ENCODE measurements at places on chromosomes 16 and 17.

DNA sequence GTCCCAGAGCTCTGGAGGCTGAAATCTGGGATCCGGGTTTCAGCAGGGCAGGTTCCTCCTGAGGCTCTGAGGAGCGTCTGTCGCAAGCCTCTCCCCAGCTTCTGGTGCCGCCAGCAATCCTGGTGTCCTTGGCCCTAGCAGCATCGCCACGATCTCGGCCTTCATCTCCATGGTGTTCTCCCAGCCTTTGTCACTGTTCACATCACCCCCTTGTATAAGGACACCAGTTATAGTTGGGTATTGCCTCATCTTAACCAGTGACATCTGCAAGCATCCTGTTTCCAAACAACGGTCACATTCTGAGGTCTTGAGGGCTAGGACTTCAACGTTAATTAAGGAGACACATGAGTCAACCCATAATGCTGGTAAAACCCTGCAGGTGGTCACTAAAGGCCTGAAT, 2.8 kb upstream of the PPP1R27 start:
- peak; percentile 90 for DNase-seq

- peak; percentile 51 for DNase-seq
Measured at GRCh38 chr16:67966549-67967182, 1.8 kb downstream of the SLC12A4 start.

- peak; percentile 70 for DNase-seq
Measured at GRCh38 chr16:24539850-24540601, 660 bp downstream of the RBBP6 start.

GRCh38 chr16:30910427-30911029, 12.8 kb upstream of the FBXL19 start:
- DNase-seq, result no peak

DNA sequence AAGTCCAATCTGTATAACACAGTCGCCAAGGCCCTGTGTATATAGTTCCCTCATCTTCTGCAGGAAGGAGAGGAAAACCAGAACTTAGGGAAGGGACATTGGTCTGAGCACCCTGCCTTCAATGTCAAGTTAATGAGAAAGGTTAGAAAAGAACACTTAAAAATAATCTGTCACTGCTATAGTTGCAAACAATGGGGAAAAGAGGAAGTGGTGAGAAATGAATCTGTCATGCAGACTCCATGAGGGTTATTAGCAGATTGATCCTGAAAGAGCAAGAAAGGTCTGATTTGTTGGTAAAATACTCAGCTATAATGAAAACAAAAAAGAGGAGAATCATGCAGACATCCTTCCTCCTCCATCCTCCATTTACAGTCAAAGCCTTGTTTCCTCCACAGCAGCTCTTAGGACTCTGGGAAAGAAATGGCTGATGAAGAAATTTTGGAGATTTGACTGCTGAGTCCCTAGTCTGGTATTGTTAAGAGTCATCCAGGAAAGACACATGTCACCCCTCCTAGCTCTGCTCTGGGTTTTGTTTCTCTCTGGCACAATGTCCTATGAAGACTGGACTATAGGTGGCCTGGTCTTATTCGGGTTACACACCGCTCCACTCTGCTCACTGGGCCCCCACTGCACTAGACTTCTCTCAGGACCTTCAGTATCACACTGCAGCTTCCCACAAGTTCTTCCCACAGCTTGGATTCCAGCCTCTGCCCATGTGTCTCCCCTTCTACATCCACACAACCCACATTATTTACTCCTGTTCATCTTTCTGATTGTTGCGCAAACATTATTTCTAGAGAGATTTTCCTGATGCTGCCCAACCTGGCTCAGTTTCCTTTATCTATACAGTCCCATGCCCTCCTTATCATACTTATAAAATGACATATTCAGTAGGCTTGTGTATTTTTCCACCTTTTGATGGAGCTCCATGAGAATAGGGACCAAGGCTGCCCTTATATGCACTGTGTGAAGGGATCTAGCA, 56.5 kb upstream of the XYLT1 start:
- DNase-seq, result peak; percentile 48

DNA sequence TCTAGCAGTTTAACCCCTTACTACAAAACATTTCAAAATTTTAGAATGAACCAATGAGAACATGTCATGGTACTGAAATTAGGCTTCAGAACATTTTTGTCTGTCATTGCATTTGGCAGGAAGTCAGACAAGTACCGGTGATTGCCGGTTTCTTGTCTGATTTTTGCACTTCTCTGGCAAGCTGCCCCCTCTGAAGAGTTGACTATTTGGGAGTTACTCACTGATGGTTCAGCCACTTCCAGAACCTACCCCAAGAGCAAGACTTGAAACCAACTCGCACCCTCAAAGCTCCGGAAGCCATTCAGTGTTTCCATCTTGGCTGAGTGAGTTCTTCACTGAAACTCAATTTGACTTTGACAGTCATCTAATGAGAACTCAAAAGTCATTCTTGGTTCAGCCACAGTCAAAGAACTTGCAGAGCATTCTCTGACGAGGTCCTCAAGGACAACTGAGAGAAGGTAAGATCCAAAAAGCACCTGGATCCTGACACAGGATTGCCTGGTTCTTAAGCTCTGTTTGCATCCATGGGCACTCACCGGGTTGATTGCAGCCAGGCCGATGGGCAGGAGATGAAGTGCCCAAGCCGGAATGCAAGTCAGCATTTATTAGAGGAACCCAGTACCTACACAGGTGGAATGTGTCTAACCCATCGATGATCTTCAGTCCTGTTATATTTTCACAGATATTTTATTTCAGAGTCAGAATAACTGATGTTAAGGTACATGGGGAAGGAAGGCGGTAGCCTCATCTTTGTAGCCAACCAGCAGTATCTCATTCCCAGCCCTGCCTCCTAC, 93.6 kb downstream of the USP22 start:
- peak; percentile 37 for DNase-seq

GRCh38 chr17:728911-729310, 3.5 kb upstream of the TLCD3A start:
- DNase-seq, result no peak

DNA sequence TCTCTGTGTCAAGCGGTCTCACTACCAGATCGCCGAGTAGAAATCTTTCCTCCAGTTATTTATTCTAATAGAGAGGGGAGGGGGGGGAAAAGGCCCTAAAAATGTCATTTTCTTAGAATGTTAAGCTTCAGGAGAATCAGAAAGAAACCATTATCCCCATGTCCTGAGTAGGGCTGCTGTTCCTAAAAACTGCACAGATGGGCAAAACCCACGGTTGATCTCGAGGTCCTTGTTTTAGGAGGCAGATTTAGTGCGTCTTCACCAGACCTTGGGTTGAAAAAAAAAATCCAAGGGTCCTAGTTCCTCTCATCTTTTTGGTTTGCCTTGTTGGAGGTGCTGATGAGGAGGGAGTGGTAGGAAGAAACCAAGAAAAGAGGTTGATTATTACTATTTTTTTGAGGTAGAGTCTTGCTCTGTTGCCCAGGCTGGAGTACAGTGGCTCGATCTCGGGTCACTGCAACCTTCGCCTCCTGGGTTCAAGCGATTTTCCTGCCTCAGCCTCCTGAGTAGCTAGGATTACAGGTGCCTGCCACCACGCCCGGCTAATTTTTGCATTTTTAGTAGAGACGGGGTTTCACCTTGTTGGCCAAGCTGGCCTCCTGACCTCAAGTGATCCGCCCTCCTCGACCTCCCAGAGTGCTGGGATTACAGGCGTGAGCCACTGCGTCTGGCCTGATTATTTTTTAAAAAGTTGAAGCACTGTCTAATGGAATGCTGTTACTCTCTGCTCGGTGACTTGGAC, 1.4 kb downstream of the CBFB start:
- DNase-seq, result no peak

DNA sequence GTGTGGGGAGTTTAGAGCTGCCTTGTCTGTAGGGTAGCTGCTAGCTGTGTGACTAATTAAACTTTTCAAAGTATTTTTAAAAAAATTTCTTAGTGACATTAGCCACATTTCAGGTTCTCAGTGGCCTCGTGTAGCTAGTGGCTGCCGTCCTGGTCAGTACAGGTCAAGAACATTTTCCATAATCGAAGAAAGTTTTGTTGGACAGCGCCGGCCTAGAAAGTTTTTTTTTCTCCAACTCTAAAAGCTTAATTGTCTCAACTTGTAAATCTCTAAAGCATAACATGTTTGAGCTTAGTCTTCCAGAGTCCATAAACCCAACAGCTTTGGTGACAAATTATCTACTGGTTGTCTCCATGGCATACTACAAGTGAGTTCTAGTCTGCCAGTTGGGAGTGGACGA, 4.3 kb downstream of the AKAP1 start:
- DNase-seq, result no peak

DNA sequence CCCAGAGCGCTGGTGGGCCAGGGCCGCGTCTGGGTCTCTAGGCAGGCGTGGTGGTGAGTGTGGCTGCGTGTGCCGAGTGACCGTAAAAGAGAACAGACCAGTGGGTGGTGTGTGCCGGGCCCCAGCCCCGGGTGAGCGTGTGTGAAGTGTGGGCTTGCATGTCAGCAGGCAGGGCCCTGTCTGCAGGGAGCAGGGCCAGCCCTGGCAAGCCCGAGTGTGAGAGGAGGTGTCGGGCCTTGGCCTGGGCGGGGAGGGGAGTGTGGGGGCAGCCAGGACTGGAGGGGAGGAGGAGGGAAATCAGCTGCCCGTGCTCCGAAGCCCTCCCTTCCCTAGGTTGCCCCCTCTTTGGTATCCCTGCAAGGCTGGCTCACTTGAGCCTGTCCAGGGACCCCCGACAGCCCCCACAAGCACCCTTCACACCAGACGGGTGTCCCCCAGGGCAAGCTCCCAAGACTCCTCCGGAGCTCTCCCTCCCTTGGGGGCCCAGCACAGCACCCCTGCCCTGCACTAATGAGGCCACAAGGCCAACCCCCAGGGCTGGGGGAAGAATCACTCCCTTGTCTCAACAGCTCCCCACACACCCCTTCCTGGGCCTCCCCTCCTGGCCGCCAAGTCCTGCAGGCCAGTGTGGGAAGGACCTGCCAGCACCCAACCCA, 1.9 kb downstream of the USH1G start:
- no peak for DNase-seq

DNA sequence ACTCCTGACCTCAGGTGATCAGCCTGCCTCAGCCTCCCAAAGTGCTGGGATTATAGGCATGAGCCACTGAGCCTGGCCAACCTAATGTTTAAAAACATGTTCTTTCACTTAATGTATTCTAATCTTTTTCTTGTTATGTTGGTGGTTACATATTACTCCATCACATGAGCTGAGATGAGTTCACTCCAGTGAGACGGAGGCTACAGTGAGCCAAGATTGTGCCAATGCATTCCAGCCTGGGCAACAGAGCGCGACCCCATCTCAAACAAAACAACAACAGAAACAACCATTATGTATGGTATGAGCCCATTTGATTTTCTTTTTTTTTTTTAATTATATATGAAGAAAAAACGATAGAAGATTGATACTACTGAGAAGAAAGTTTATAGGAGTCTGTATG, 39.6 kb downstream of the SLC39A11 start:
- no peak for DNase-seq

GRCh38 chr16:48860341-48860740, 250.4 kb upstream of the N4BP1 start:
- peak; percentile 11 for DNase-seq

DNA sequence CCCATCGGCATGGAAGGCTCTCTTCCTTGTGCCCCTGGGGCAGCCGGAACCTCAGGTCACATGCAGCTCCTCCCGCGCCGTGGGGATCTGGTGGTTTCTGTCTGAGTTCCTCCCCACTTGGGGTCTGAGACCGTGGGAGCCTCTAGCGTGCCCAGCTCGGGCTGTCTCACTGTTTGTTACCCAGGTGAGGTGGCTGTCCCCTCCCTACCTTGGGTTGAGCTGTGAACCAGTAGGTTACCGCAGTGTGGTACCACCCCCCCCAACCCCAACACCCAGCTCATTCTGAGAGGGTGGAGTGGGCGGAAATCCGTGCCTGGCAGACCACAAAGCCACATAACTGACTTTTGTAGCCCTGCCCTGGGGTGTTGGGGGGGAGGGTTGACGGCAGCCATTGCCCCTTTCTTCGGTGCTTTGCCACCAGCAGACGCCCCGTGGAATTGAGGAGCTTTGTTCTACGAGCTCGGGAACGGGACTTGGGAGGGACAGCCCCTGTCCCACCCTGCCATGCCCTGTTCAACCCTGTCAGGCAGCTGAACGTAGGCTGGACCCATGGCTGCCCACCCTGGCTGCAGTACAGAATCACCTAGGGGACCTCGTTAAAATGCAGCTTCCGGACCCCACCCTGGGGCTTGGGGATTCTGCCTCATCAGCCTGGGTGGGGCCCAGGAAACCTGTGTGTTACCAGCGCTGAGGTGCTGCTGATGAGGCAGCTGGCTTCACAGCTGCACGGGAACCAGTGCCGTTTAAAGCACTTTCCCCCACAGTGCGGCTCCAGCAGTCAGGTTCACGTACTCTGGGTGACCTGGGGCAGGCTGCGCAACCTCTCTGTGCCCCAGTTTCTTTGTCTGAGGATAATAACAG, 18.5 kb downstream of the RAP1GAP2 start:
- DNase-seq, result peak; percentile 91

DNA sequence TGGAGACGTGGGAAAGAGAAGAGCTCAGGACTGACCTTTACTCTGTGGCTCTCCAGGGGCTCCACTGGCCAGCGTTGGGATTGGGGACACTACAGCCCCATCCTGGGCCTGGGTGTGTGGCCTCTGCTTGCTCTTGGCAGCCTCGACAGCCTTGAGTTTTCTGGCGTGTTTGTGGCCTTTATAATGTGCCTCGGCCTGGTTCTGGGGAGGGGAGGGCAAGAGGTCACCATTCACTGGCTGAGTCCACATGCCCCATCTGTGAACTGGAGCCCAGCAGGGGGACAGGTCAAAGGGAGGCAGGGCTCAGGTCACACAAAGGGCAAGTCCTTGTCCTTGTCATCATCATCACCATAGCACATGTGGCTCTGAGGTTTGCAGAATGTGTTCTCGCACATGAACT, 11.7 kb downstream of the NKIRAS2 start:
- no peak for DNase-seq

DNA sequence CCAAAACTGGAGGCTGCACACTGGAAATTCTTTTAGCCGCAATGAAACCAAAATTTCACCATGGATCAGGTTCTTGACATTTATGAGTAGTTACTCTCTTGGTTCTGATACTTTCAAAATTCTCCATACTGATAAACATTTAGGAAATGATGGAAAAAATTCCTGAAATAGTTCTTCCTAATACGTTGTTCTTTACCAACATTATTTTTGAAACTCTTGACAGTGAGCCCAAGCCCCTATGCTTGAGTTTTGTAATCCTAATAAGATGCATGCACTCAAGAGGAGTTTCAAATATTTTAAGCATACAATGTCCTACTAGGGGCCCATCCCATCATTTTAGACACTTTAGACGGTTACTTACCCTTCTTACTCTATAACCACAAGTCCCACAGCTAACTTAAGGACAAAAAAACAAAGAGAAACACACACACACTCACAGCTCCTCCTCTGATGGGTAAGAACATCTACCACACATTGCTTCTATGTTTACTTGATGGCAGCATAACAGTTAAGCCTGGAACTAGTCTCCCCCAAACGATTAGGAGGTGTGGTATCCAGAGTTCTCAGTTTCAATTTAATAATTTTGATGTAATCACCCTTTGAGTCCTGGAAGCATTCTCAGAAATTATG, 3.7 kb downstream of the VEZF1 start:
- DNase-seq, result no peak

DNA sequence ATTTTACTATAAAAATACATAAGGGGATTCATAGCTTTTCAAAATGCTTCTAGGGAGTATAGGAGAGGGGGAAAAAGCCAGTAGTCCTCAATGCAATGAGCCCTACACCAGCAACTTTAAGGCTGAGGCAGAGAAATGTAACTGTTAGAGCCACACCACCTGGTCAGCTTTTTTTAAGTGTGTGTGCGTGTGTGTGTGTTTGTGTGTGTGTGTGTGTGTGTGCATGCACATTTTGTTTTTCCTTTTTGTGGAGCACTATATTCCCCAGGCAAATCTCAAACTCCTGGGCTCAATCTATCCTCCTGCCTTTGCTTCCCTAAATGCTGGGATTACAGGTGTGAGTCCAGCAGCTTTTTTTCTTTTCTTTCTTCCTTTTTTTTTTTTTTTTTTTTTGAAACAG, 2.3 kb upstream of the MEIOC start:
- no peak for DNase-seq
